ENCODE measurements at places on chromosomes 2 and 18.

DNA sequence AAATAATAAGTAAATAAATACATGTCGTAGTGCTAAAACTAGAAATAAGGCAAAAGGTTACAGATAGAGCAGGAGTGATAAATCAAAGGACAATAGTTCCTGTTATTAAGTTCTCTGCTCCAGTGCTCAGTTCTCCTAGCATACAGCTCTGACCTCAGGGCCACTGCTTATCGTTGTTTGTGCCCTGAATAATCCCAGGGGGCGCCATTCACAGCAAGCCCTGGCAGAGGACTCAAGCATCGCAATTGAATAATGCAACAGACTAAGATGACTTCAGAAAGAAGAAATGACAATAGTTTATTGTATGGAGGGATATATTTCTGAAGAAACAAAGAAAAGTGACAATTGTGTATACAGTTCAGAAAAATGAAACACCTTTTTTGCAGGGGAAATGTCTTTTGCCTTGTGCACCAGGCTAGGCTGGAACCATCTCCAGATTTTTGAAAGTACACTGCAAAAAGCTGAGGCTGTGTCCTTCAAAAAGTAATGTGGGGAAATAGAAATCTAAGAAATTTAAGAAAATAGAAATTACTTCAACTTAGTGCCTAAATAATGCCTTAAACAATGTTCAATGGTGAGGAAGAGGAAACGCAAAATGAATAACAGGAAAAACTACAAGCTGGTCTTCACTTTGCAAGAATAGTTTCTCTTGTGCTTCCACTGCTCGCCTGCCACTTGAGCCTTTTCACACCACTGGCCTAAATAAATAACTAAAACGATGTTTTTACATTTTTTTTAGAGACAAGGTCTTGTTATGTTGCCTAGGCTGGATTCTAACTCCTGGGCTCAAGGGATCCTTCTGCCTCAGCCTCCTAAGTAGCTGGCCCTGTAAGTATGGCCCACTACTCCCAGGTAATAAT lies 19.0 kb upstream of the CCNYL1 start:
- DNase-seq: peak; percentile 10

DNA sequence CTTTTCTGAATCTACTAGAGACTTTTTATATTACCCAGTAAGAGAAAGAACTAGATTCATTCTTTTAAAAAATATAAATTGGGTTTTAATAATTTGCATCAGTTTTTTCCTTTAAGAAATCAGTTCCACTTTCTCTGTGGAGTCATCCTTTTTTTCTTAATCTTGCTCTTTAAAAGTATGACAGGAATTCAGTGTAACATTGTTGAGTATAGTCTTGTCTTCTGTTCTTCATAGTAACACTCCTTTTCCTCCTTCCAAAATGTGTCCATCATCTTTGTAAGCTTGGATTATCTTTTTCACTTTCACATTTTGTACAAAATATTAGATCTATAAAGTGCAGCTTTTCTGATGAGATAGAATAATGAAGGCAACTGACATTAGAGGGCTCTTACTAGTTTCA lies 135.4 kb downstream of the HAUS1 start:
- DNase-seq: no peak

DNA sequence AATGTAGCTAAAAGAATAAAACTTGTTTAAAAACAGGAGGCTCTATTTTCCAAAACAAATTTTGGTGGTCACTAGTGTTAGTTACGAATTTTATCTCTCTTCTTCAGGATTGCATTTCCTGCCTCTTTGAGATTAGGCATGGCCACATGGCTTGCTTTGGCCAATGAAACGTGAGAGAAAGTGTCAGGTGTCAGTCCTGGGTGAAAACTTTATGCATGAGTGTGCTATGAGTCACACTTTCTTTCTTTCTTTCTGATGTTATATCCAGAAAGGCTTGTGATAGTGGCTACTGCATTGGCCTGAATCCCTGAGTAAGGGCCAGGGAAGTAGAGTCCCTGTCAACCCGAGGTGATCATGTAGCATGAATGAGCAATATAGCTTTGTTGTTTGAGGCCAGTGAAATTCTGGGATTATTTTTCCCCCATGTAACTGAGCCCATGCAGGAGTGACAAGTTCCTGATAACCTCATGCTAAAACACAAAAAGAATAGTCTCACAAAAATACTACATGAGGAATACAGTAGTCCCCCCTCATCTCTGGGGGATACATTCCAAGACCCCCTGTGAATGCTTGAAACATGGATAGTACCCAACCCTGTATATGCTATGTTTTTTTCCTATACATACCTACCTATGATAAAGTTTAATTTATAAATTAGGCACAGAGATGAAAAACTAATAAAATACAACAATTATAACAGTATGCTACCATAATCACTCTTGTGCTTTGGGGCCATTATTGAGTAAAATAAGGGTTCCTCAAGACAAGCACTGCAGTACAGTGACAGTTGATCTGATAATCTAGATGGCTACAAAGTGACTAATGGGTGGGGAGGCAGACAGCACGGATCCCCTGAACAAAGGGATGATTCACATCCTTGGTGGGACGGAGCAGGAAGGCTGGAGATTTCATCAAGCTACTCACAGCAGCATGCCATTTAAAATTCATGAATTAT lies 109.5 kb downstream of the CDC42EP3 start:
- DNase-seq: no peak

- DNase-seq: no peak
Measured at GRCh38 chr2:157989227-157989626, 112.4 kb upstream of the UPP2 start.

DNA sequence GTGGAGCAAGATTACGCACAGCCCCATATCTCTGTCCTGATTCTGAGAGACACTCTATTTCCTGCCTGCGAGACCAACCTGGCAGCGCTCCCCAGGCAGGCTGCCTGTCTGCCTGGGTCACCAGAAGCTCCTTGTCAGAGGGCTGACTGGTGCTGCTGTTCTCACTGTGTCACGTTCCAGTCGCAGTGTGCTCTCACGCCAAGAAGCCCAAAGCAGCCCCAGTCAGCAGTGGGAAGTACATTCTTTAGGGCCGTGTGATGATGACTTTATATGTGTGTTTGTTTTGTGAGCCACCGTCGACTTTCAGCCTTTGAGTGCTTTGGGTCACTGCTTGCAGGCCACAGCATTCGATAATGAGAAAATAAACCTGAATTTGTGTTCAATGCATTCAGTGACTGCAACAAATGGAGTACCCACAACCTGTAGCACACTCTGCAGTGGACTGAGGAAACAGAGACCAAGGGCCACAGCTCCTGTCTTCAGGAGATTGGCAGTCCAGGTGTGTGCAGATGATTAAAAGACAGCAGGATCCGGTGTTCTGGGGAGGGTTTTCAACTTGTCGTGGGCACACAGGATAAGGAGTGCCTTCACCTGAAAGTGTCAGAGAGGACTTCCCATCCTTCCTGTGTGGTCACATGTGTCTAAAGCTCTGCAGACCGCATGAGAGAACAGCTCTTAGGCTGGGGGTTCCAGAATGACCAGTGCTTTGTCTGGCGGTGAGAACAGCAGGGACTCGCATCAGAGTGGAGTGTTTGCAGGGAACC lies 4.8 kb downstream of the TNFRSF11A start:
- no peak for DNase-seq

DNA sequence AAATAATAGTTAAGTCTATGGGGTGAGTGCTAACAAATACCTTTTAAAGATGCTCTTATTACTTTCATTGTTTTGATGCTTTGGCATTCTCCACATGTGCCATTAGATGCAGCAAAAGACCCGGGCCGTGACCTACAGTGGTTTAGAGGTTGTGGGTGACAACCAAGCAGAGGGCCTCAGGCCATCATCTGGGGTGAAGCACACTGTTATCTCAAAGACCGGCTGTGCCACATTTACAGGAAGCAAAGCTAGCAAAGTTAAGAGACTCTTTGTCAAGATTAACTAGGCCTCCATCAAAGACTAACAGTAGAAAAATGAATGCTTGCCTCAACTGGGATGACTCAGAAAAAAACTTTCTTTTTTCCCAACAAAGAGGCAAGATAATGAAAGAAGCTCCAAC lies 695.3 kb downstream of the SATB2 start:
- DNase-seq: no peak
